ENCODE measurements at places on chromosomes 5 and 9.

DNA sequence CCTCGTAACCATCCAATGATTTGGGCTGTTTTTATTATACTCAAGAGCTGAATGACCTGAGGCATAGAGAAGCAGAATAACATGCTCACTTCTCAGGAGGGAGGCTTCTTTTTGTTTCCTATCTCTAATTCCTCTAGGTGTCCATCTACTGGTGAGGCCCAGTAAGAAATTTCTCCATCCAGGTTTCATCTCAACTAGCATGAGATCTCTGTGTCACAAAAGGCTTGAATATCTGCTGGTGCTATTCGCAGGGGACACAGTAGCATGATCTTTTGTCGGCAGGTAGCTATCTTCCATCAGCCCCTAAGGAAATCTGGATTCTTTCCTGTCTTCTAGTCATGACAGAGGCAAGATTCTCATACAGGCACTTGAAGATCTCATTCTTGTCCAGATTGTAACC lies 8.9 kb downstream of the IFNE start:
- DNase-seq: no peak

DNA sequence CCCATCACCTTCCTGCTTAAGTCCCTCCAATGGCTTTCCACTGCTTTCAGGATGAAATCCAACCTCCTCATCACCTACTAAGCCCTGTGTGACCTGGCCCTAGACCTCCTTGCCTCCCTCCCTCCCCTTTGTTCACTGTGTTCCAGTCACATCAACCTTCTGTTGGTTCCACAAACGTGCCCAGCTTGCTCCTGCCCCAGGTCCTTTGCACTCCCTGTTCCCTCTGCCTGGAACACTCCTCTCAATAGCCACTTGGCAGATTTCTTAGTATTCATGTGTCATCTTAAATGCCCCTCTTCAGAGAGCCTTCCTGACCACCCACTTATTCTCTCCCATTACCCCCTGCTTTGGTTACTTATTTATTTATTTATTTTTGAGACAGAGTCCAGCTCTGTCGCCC lies 24.1 kb upstream of the STXBP1 start:
- no peak for DNase-seq

- no peak for DNase-seq
Observed at GRCh38 chr5:107294669-107295068, 376.1 kb downstream of the EFNA5 start.

DNA sequence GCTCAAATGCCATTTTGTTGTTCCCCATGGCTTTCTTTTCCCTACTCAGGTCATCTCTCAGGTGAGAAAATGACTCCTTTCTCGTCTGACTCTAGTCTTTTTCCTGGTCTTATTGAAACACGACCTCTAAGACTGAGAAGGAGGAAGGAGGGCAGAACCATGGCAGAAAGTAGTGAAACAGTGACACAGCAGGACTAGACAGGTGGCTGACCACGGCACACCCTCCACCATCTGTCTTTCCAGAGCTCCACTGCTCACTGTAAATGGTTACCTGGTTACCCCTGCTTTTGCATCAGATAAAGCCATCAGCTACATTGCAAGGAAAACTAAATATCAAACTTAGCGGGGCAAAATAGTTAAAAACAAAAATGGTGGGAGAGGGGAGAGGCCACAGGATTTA lies 30.9 kb downstream of the NR4A3 start:
- no peak for DNase-seq

- no peak for DNase-seq
Observed at GRCh38 chr9:36135741-36136271, 727 bp upstream of the GLIPR2 start.

GRCh38 chr5:98954392-98955028 lies 25.7 kb upstream of the CHD1 start:
- DNase-seq: no peak

DNA sequence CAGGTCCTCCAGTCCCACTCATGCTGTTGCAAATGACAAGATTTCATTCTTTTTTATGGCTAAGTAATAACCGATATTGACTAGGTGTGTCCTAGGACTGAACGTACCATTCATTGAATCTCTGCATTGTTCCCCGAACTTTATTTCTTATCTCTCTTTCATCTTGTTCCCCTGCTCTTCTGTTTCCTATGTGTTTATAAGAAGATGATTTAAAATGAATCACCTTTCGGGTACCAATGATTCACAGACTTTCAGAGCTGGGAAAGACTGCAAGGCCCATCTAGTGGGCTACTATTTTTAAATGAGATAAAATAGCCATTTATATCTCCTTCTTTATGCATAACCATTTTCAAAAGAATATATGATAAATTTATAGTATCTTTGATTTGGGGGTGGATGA lies 133.0 kb downstream of the CDH18 start:
- DNase-seq: no peak

DNA sequence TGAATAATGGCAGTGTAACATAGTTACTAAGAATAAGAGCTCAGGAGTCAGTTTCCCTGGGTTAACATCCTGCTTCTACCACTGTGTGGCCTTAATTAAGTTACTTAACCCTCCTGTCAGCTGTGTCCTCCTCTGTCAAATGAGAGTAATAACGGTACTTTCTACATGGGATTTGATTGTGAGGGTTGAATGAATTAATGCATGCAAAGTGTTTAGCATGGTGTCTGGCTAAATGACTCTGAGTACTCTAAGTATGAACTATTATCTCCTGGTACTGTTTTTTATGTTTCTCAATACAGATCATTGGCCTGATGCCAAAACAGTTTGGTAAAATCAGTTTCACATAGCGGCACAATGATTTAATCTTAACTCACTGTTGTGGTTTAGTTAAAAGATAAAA lies 19.6 kb downstream of the ZNF131 start:
- no peak for DNase-seq

GRCh38 chr5:143198332-143198731 lies 205.2 kb downstream of the NR3C1 start:
- no peak for DNase-seq

GRCh38 chr9:8486095-8486494 lies 686.5 kb upstream of the DMAC1 start:
- no peak for DNase-seq

GRCh38 chr5:54146916-54147315 lies 163.5 kb downstream of the ARL15 start:
- DNase-seq: no peak

DNA sequence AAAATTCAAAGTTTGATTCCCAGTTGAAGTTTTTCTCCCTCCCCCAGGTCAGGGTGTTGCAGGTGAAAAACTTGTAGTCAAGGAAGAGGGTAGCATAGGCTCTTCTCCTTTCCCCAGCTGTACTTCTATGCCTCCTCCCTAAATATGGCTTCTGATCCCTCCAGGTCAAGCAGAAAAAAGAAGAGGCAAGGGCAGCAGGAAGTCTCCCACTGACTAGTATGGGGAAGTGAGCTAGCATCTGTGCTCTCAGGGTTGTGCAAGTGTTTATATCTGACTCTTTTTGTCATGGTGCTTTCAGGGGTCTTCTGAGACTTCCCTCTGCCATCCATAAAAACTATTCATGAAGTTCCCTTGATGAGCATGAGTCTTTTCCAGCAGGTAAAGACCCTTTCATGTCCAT lies 76.0 kb downstream of the ATPSCKMT start:
- DNase-seq: no peak

DNA sequence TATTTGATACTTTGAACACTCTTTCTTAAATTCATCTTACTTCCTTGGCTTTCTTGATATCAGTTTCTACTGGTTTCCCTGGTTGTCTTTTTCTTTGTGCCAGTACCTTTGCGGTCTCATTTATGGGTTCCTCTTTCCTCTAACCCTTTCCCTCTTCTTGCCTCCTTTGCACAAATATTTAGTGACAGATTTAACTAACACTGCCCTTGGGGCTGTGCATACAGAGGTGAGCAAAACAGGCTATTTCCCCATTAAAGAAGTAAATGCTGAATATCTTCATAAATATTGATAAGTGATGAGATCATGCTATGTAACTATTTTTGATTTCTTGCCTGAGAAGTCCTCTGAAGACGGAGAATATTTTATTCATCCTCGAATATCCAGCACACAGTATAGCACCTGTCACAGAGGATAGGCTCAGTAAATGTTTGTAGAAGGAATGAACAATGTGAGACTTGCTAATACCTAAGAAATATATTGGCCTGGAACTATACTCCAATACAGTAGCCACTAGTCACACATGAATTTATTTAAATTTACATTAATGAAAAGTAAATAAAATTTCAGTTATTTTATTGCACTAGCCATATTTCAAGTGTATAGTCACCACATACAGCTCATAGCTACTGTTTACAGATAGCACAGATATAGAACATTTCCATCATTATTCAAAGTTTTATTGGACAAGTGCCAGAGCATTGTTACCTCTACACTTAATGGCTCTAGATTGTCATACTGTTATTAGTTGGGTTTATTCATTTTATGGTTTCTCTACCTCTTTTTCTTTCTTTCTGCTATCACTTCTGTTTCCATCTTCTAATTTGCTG lies 90.4 kb downstream of the RIC1 start:
- no peak for DNase-seq

DNA sequence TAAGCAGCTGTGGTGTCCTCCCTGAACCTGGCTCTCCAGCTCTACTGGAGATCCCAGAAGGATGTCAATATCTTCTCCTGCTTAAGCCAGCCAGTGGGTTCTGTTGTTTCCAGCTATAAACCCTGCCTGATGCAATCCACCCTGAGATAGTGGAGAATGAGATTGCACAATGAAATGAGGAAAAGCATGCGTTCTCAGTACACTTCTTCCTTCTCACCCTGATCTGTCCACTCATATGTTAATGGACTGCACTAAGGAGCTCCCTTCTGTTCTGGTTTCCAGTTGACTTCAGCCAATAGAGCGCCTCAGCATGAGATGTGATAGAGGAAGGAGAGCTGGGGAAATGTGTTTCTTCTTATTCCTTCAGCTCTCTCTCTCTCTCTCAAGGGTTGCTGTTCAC lies 40.0 kb upstream of the CDH6 start:
- no peak for DNase-seq

GRCh38 chr9:373759-374206 lies 159.1 kb downstream of the DOCK8 start:
- DNase-seq: no peak

GRCh38 chr5:154513669-154514084 lies 35.6 kb upstream of the HAND1 start:
- DNase-seq: no peak

DNA sequence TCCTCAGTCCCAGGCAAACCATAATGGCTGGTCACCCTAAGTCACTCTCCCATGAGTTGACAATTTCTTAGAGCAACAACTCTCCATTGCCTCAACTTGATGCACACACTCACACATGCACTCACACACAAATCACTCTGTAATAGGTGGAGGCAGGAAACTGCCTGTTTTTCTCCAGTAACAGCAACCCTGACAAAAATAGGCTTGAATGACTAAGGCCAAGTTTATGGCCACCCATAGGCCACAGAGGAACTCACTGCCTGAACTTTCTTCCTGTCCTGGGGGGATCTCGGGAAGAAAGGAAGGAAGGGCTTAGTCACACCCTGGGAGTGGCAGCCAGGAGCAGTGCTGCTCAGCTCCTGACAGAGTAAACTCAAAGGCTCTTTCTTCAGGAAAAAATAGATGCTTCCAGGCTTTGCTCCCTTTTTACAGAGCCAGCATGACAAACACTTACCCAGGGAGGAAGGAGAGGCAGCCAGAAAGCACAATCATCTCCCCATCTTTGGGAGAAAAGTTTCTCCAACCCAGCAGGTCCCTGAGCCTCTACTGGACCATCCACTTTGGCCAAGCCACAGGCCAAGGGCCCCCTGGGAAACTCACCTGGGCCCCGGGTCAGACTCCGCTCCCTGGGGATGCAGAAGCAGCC lies 368 bp downstream of the SH3TC2 start:
- DNase-seq: no peak

- no peak for DNase-seq
Observed at GRCh38 chr9:130893341-130894101, 3.1 kb downstream of the QRFP start.

GRCh38 chr9:110447476-110447875 lies 109.8 kb upstream of the TXNDC8 start:
- DNase-seq: no peak

- DNase-seq: no peak
Observed at GRCh38 chr5:115313052-115313451, 16.6 kb upstream of the CCDC112 start.

DNA sequence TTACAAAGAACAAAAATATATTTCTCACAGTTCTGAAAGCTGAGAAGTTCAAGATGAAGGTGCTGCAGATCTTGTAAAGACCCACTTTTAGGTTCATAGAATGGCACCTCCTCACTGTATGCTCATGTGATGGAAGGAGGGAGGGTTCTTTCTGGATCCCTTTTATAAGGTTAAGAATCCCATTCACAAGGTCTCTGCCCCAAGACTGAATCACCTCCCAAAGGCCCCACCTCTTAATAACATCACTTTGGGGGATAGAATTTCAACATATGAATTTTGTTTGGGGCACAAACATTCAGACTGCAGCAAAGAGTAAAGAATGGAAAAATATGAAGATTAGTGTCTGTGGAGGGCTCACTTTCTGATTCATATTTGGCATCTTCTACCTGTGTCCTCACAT lies 77.1 kb upstream of the PRR16 start:
- no peak for DNase-seq

DNA sequence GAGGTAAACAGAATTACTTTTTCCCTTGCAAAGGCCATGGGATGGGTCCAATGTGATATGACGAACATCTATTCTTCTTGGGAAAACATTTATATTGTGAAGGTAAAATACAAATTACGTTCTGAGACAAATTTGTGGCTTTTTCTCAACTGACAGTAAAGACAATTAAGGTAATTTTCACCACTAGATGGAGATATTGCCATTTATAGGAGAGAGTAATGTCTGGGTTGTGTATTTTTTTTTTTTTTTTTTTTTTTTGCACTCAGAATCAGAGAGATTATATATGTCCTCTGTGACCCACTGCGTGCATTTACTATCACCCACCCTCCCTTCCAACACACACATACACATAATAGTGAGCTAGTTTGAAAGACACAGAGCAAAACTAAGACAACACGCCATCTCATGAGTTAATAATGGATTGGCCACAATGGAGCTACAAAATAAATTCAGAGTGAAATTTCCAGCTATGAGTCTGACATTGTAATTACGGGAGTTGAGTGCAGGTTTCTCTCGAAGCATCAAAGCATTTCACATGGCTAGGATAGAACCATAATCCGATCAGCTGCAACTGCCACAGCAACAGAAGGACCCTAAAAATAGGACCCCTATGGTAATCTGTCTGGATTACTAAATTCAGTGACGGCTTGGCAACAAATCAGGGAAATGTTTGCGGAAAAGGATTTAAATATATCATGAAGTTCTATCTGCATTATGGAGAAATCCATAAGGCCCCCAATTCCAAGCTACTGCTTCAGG lies 49.2 kb downstream of the ANXA1 start:
- DNase-seq: no peak

Measured in T-helper 1 cell (primary cell).